Activated T-cell treated with anti-CD3 and anti-CD28 coated beads, Interleukin-2, amount 50 U/mL, for 72 hours (primary cell): ENCODE measurements at places on chromosomes 7 and 10.

- DNase-seq = no peak
Observed at GRCh38 chr10:121683366-121683765, 85.1 kb upstream of the FGFR2 start.

GRCh38 chr7:140982508-140982907 is 32.2 kb downstream of the MRPS33 start:
- no peak for DNase-seq

DNA sequence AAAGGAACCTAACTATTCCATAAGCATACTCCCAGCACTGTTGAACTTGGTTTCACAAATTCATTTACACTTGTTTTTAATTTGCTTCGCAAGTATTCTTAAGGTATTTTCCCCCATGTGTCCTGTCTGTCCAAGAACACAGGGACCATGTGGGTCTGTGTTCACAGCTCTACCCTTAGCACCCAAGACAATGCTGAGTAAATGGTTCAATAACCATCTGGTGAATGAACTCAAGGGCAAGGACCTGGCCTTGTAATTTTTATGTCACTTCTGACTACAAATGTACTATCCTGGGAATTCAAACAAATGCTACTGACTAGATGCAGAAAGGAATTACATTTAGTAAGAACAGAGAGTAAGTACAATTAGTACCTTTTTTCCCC is 43.0 kb upstream of the SLIT1 start:
- no peak for DNase-seq

- DNase-seq = no peak
Observed at GRCh38 chr7:12706900-12707536, 19.6 kb downstream of the ARL4A start.

DNA sequence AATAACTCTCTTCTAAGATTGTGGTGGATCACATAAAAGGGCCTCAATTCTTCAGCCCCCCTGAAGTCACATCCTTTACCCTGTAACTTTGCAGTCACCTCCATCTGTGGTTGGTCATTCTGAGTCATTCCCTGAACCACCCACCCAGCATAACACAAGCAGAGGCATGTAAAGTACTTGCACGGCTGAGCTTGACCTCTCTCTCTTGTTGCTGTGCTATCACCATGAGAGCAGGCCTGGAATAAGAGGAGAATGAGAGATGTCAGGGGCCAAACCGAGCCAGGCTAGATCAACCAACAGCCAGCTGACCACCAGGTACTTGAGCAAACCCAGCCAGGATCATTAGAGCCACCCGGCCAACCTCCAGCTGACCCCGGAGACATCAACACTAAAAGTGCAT is 13.5 kb upstream of the STK17A start:
- DNase-seq = no peak

GRCh38 chr7:83941300-83941699 is 253.3 kb downstream of the SEMA3A start:
- no peak for DNase-seq

GRCh38 chr7:44145479-44145968 is 4.4 kb upstream of the MYL7 start:
- peak; percentile 60 for DNase-seq

- no peak for DNase-seq
Observed at GRCh38 chr10:2836921-2837662, 230.3 kb upstream of the PFKP start.

GRCh38 chr10:111211706-111212105 is 134.9 kb downstream of the ADRA2A start:
- no peak for DNase-seq

GRCh38 chr7:2004841-2005725 is 227.7 kb downstream of the MAD1L1 start:
- no peak for DNase-seq

GRCh38 chr10:15352836-15353235 is 18.3 kb downstream of the FAM171A1 start:
- DNase-seq = no peak

GRCh38 chr7:98086281-98086718 is 20.4 kb upstream of the LMTK2 start:
- no peak for DNase-seq

DNA sequence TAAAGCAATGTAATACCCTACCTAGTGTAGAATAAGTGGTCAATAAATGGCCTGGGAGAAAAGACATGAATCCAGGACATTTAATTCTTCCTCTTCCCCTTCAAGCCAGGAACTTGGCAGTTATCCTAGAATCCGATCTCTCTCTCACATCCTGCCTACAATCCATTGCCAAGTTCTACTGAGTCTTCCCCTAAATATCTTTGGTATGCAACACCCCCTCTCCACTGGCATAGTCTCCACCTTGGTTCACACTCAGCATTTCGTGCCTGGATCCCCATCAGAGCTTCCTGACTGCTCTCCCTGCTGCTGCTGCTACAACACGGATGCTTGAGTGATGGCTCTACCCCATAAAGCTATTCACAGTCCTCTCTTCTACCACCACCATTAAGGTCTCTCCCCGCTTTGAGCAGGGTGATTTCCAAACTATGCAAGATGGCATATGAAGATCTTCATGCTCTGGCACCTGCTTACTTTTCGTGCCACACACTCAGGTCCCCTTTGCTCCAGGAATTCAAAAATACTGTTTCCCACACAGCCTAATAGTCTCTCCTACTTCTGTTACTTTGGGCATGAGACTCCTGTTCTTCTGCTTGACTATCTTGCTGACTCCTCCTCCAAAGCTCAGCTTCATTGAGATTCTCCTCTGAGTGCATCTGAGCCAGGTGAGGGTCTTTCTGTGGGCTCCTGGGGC is 4.8 kb downstream of the ANK3 start:
- DNase-seq = no peak

GRCh38 chr10:62426600-62426999 is 52.4 kb downstream of the ZNF365 start:
- DNase-seq = no peak

DNA sequence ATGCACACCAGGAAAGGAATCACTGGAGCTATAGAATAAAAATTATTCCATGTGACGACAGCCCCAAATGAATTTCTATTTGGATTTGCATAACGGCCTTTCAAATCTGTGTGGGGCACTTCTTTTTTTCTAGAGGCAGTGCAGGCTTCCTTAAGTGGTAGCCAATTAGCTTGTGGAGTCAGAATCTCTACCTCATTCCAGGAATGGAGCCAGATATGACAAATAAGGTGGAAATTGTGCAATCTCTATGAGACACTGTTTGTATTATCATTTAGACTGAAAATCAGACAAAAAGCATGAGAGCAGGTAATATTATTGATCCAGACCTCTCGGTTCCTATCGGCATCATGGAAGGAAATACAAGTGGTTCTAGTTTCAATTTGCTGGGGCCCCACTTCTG is 78.7 kb downstream of the BEND7 start:
- DNase-seq = no peak

GRCh38 chr7:77812290-77812685 is 13.7 kb downstream of the PHTF2 start:
- DNase-seq = no peak

DNA sequence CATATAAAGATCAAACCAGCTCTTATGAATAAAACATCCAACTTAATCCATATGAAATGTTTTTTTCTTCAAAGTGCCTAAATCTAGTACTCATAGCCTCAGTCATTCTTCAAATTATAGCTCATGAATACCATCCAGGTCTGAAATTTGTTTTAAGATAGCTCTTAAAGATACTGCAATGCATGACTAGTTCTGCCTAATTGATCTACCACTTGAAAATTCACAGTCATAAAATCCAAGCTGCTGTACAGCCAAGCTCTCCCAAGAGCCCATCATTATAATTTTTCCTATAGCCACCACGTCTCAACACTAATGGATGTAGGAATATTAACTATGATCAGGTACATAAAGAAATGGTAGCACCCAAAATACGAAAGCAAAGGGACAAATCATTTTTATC is 87.9 kb upstream of the RNF148 start:
- DNase-seq = no peak

DNA sequence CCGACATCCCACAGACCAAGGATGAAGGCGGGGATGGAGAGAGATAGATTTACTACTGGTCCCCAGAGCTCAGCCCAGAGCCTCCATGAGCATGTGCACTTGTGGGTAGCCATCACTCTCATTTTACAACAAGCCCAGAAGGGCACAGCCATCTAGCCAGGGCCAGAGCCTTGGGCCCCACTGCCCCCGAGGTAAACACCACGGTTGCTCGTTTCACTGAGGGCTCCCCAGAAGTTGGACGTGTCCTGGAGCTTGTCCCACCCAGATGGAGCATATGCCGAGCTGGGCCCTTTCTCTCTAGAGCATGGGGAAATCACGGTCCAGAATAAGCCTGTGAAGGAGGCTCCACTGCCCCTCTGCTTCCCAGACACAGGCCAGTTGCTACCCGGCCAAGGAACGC is 9.0 kb upstream of the TMEM120A start:
- DNase-seq = no peak
